Fibroblast of villous mesenchyme (primary cell): ENCODE measurements at places on chromosomes 5 and 9. TPM values are rescaled to one million over a fixed set of nuclear protein-coding genes. Genes with fewer than 3 reads are reported as not detected.

- peak; percentile 19 for DNase-seq
Measured at GRCh38 chr9:20476912-20477521, 145.3 kb downstream of the MLLT3 start.

GRCh38 chr9:128823903-128824406 lies 5.6 kb downstream of the SPOUT1 start:
- DNase-seq, result no peak

- no peak for DNase-seq
Measured at GRCh38 chr9:131704141-131704983, 35.5 kb downstream of the RAPGEF1 start.

- DNase-seq, result peak; percentile 79
Measured at GRCh38 chr5:138664276-138664943, 88.8 kb upstream of the CTNNA1 start.

The MRPS2 gene
- 12.1 and 14.5 TPM in 2 replicates for total RNA-seq

The C5orf63 gene
- total RNA-seq, result 1.3 and 1.6 TPM in 2 replicates
